ENCODE measurements at places on chromosomes 1 and 21.

- DNase-seq = no peak
Observed at GRCh38 chr21:33401630-33401992, 1.6 kb upstream of the IFNGR2 start.

GRCh38 chr1:21913763-21914162, 23.3 kb downstream of the HSPG2 start:
- DNase-seq = no peak

DNA sequence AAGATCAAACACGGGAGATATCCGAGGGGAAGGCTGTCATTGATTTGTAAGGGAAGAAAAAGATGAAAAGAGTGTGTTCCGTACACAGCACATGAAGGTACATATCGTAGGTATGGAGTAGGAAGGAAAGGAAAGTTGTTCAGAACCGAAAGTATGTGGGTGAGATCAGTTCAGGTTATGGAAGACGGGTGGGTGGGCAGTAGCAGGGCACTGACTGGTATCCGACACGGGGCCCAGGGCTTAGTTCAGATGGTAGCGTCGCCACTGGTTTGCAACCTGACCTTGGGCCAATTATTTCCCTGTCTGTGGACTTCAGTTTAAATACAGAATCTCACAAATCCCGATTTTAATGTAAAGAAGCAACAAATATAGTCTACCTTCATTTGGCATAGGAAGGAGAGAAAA, 27.8 kb upstream of the A3GALT2 start:
- no peak for DNase-seq

GRCh38 chr1:95035536-95035935, 37.2 kb downstream of the ALG14 start:
- DNase-seq = no peak

DNA sequence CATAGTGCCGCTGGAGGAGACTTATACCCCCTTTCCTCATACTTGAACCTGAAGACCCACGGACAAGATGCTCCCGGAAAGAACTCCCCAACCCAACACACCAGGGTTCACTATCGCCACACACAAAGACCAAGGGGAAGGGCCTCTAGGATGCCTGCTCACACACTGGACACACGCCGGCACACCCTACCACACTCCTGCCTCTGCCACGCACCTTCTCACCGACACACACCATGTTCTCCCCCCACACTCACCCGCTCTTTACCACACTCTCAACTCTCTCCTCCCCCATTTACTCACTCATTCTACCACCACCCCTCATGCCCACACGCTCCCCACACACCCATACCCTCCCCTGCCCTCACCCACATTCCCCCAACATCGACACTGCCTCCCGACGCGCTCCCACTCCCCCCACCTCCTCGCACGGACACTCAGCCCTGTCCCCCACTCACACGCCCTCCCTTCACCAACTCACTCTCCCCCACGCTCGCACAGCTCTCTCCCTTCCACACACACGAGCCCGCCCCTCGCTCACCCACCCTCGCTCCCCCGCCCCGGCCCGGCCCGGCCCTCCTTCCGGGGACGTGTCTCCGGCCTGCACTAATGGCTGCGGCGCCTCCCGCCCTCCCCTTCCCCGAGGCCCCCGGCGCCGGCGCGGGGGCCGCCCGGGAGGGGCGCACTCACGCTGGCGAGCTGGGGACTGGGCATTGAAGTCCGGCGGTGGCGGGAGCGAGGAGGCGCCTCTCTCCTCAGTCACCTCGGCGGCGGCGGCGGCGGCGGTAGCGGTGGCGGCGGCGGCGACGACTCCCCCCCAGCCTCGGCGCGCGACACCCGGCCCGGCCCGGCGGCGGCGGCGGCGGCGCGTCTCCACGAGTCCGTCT, 626 bp downstream of the PTP4A2 start:
- DNase-seq = no peak

- no peak for DNase-seq
Observed at GRCh38 chr1:204971517-204972336, 71.3 kb upstream of the CNTN2 start.

- no peak for DNase-seq
Observed at GRCh38 chr1:1069056-1069710, 4.9 kb downstream of the RNF223 start.

- peak; percentile 47 for DNase-seq
Observed at GRCh38 chr21:36104317-36105300, 30.3 kb upstream of the CBR3 start.

DNA sequence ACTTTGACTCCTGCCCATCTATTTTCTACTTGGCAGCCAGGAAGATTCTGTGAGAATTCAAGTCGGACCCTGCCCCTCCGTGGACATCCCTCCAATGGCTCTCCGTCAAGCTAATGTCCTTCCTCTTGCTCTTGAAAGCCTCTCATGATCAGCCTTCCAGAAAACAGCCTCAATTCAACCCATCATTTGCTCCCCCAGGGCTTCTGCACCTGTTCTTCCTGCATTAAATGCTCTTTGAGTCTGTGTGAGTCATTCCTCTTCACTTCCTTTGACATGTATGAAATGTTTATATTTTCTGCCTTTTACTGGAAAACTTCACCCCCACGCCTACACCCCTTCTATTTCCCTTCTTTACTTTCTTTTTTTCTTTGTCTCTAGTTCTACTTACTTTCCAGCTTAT, 734.1 kb upstream of the ZP4 start:
- no peak for DNase-seq

GRCh38 chr1:153791648-153792253, 16.5 kb downstream of the SLC27A3 start:
- DNase-seq = no peak

DNA sequence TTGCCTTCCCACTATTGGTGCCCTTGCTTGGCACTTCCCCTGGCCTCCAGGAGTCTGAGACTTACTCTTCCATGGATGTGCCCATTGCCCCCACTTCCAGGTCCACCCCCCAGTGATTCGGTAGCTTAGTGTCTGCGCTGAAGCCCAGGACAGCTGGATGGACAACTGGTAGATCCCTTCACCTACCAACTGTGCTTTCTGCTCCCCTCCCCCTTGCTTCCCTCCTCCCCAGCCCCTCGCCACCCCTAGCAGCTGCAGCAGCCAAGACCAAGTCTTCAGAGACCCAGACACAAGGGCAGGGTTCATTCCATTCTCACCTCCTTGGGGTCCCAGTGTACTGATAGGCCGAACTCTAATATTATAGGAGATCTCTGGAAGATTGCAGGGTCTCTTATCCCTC, 6.9 kb downstream of the LMNA start:
- no peak for DNase-seq

GRCh38 chr1:116762781-116763115, 8.5 kb downstream of the CD2 start:
- no peak for DNase-seq

DNA sequence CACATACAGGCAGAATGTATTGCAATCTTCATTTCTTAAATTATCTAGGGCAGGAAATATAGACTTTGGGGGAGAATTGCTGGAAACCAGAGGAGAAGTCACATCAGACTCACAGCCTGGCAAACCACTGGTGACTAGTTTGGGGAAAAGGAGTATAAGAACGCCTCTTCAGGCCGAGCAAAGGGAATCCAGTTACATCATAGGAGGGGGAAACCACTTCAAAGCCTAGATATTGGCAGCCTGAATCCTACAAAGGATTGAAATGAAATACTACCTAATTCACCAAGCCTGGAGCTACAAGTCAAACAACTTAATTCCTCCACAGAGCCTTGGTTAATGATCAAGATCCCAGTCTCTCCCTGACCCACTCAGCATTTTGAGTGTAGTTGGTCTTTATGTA, 121.7 kb downstream of the SLC30A10 start:
- DNase-seq = no peak

DNA sequence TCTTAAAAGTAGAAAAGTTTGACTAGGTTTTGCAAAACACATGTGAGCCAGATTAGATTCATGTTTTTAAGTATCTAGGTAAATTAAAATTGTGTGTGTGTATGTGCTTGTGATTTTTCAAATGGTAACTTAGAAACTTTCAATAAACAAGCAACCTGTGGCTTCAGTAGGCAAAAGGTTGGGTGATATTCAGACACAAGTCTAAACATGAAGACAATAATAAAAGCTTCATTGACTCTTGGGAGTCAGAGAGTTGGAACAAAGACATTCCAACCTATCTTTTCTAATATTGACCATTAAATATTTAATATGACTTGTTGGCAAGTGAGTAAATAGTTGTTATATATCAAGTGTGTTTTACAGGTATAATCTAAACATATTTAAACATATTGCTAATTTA, 1049.6 kb upstream of the ADGRL4 start:
- DNase-seq = no peak

Measured in left renal cortex interstitium (tissue), 4 donors.